ENCODE measurements at places on chromosomes 1 and 21.

DNA sequence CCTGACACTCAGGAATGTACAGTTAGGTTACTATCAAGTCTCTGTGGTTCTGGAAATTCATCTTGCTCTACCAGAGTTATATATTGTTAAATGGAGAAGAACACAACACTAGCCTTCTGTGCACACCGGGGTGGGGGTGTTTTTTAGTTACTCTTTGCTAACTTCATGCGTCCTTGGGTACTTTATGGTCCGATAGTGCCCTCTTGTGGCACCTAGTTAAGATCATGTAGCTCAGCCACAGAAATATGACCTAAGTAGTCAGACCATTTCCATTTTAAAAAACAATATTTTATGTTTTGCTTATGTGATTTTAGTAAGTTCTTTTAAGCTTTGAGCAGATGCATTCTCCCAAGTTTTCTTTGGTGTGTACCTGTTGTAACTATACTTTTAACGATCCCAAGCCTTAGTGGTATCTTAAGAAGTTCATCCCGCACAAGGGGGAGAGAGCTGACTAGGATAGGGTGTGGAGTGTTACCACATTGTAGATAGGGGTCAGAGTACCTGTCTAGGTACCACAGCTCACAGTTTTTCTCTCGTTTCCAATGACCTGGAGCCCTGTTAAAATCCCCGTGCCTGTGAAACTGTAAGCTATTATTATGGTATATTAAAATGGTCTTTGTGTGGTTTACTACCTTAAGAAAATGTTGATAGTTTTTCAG lies 20.6 kb upstream of the SH3D21 start:
- peak; percentile 50 for DNase-seq

DNA sequence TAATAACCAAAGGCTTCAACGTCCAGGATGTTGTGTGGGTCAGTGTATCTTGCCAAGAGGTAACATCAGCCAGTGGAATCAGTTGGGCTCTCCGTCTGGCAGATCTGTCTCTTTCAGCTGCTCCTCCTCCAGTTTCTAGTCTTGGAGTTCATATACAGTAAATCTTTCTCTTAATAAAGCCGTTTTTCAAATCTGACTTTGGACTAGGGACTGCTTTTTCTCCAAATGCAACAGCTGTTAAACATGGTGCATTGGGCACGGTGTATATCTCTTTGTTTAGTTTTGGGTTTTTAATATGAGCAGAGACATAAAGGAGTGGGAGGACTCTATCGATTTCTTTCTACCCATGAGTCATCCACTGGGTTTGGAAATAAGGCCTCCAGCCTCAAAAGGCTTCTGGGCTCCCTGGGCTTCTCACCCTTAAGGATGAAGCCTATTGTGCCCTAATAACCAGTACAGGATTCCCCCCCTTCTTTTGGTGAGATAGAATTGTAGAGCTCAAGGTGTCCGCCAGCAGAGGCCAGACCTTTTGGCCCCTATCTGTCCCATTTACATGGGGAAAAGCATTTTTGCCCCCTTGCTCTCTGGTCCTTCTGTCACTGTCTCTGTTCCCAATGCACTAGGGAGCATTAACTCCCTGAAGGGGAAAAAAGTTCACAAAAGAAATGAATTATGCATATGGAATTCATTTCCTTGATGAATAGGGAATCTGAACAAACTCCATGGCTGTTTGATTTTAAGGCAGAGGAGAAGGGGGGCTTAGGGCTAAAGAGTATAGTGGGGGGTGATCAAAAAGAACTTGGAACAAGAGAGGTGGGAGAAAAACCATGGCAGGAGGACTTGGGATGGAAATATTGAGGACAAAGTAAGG lies 86.0 kb downstream of the PBX1 start:
- no peak for DNase-seq

DNA sequence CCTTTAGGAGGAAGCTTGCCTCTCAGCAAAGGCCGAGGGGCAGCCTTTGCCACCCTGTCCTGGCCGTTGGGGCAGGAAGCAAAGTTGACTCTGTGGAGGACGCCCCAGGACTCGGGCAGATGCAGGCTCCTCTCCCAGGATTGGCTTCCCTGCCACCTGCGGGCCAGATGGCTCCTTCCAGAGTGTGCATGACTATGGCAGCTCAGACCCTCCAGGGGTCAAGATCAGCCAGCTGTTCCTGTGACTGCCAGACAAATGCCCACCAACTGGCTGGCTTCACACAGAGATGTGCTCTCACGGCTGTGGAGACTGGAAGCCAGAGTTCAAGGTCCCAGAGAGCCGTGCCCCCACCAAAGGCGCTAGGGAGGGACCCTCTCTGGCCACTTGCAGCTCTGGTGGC lies 87.0 kb upstream of the VAMP3 start:
- no peak for DNase-seq

DNA sequence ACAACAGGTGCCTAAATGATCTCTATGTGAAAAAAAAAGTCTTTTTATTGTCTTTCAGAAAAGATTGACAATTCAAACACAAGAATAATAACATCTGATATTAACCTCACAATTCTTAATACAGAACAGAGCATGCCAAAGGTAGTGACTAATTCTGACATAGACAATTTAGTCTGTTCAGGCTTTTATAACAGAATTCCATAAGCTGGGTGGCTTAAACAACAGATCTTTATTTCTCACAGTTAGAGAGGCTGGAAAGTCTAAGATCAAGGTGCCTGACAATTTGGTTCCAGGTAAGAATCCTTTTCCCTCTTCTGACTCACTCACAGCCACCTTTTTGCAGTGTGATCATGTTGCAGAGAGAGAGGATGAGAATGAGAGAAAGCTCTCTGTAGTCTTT lies 27.0 kb downstream of the DPYD start:
- DNase-seq: no peak

- peak; percentile 13 for DNase-seq
Measured at GRCh38 chr1:53739109-53739681, at the start of gene GLIS1. GLIS1 (minus strand) TSS chr1:53739164; CDS start chr1:53738064, 1,100 bp downstream.

DNA sequence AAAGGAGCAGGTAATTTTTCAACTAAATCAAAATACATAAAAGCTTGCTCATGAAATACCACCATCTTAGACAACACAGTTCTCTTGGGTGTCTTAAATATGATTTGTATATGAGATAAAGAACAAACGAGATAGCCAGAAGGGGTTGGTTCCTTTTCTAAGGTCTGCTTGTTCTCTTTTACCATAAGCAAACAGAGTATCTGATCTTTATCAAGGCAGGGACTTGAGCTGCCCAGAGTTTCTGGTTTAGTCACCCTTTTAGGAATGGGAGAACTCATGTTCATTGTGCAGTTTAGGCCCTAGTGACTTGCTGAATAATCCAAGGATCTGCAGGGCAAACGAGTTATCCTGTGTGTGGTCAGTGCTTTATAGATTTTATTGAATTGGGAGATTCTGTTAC lies 3.0 kb upstream of the SUCO start:
- no peak for DNase-seq

DNA sequence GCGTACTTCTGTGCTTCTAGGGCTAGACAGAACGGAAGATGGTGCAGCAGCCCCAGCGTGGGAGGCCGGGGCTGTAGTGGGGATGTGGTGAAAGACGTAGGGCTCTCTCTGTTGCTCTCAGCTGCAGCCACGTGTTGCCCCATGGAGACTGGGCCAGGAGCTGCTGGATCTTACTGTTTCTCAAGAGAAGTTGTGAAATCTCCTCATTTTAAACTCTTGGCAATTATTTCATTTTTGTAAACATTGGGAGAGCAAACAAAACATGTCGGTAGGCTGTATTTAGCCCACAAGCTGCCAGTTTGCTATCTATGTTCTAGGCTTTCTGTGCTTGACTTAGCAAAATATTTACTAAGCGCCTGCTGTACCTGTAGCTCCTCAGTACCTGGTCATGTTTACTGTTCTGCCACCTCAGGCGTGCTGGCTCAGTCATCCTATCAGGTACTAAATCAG lies 15.9 kb upstream of the ELOA start:
- DNase-seq: no peak

GRCh38 chr1:189682591-189682990 lies 795.1 kb downstream of the BRINP3 start:
- DNase-seq: no peak

DNA sequence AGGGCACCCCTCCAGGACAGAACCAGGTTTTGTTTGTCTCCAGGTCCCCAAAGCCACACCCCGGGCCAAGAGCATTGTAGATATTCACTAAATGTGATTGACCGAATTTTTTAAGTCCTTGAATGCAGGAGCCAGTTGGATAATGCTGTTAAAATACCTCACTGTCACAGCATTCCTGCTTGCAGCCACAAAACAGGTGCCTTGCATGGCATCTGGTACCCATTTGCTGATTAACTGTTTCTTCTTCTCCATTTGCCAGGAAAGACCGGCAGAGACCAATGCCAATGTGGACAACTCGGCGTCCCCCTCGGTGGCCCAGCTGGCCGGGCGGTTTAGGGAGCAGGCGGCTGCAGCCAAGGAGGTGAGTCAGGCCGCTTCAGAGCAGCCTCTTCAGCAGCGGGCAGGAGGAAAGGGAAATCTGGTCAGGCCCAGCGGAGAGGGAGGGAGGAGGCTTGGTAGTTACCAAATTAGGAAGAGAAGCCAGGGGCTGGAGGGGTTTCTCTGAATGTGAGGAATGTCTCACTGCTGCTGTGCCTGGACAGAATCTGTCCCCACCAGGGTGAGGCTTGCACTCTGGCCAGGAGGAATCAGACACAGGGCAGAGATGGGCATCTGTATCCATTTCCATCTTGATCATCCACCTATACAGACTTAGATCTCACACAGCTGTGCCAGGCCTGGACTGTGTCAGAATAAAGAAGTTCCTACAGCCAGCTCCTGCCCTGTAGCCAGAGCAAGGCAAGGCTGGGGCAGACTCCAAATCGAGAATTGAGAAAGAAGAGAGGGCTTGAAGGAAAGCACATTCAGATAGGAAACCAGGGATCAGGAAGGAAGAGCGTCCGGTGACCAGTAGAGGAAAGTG lies 37.9 kb upstream of the MPZL1 start:
- no peak for DNase-seq

GRCh38 chr1:243930822-243931671 lies 81.0 kb upstream of the AKT3 start:
- no peak for DNase-seq

GRCh38 chr1:103917795-103918194 lies 168.1 kb downstream of the AMY1C start:
- no peak for DNase-seq

- DNase-seq: no peak
Measured at GRCh38 chr1:92707292-92707691, 77.6 kb downstream of the EVI5 start.

GRCh38 chr1:55974714-55975441 lies 604.5 kb downstream of the PLPP3 start:
- no peak for DNase-seq

DNA sequence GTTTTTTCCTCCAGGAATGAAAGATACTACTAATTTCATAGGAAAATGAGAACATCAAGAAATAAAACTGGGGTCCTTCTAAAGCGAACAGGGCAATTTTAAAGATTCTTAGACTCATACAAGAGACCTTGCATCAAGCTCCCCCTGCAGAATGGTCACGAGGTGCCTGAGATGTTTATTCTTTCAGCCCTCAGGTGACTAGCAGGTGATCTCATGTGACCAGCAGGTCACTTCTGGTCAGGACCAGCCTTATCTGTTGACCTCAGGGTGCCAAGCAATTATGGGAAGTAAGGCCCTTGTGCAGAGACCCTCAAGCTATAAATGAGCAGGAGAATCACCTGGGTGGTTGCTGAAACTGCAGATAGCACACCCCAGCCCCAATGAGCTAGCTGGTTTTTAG lies 20.6 kb upstream of the TMEM51 start:
- DNase-seq: no peak

GRCh38 chr1:89978755-89979154 lies 16.2 kb upstream of the ZNF326 start:
- no peak for DNase-seq

GRCh38 chr1:30042438-30043147 lies 680.8 kb downstream of the MATN1 start:
- DNase-seq: no peak

GRCh38 chr21:44926331-44927101 lies 5.8 kb upstream of the ITGB2 start:
- peak; percentile 40 for DNase-seq

DNA sequence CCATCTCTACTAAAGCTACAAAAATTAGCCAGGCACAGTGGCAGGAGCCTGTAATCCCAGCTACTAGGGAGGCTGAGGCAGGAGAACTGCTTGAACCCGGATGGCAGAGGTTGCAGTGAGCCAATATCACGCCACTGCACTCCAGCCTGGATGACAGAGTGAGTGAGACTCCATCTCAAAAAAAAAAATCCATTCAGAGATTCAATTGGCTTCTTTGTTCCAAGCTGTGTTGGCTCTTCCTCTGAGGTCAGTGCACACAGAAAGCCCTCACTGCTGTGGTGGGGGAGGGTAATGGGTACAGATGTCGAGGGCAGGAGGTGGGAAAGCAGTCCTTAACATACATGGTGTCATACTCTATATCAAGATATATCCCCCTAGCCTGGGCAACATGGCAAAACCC lies 14.7 kb downstream of the TIE1 start:
- no peak for DNase-seq

- no peak for DNase-seq
Measured at GRCh38 chr21:46637952-46638746, 2.7 kb downstream of the PRMT2 start.

DNA sequence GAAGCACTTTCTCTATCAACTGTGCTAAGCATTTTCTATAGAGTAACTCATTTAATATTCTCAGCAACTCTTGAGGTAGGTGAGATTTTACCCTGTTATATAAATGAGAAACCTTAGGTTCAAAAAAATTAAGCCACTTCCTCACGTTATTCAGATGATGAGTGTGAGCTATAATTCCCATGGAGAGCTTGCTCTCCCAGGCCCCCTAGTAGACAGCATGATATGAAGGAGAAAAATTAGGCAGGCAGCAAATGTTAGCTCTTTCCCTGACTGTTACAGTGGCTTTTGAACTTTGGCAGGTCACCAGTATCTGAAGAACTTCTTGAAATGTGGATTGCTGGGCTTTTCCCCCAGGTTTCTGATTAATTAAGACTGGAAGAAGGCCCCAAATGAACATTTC lies 753.1 kb downstream of the NCAM2 start:
- no peak for DNase-seq

DNA sequence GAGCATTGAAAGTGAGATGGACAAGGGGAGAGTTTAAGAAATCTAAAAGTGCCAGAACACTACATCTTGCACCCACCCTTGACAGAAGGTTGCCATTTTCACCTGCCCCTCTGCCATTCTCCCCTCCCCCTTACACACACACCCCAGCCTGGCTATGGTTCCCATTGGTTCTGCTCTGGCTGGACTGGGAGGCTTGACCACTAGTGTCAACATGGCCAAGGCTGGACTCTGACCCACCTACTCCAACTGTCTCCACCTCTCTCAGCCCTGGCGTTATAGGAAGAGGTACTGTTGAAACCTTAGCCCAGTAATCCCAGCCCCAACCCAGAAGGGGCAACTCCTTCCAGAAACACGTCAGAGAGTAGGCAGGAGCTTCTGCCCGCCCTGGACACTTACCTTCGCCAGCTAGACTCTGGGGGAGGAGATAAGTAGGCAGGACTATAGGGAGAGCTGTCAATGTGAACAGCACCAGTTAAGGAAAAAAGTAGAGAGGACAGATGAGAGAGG lies 4.5 kb downstream of the CRTC2 start:
- no peak for DNase-seq

GRCh38 chr1:64539781-64540218 lies 69.9 kb downstream of the CACHD1 start:
- DNase-seq: no peak

GRCh38 chr1:218242171-218242570 lies 42.9 kb upstream of the RRP15 start:
- no peak for DNase-seq

All from stimulated activated naive CD4-positive, alpha-beta T cell treated with Interleukin-2 at 50 U/mL for 16 hours (primary cell).